Astrocyte (in vitro differentiated cells and primary cell): ENCODE measurements at places on chromosomes 7 and 10. TPM values are rescaled to one million over a fixed set of nuclear protein-coding genes. Genes with fewer than 3 reads are reported as not detected.

- H3K4me3 ChIP-seq: no peak overlapping the region
- no peaks in the 10 kb centered on the region for H3K4me1 ChIP-seq
- H3K27me3 ChIP-seq: no peaks in the 10 kb centered on the region
- no peak overlapping the region for H3K27ac ChIP-seq
- DNase-seq: no peak
- H3K36me3 ChIP-seq: no peaks in the 10 kb centered on the region
Measured at GRCh38 chr7:85164376-85164775, 22.5 kb downstream of the SEMA3D start.

DNA sequence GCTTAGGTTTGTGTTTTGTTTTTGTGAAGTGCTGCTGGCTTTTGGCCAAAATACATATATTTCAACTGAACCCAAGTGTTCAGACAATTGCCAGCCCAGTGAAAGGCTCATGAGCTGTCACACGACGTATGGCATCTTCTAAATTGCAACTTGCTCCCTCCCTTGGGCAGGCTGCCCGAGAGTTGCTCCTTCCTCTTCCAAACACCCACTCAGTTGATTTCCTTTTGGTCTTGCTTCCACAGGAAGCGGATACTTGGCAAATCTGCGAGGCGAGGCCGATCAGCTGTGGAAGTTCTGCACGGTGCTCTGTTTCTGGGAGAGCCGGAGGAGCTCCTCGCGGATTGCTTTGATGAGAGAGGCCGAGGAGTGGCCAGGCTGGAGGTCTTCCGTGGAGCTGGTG, 39.6 kb upstream of the ATP6V0A4 start:
- H3K36me3 ChIP-seq: no peaks in the 10 kb centered on the region
- no peaks in the 10 kb centered on the region for H3K27me3 ChIP-seq
- peaks cover 5% of the 10 kb centered on the region for H3K4me1 ChIP-seq

- H3K4me1 ChIP-seq: no peaks in the 10 kb centered on the region
- H3K27ac ChIP-seq: no peak overlapping the region
- no peaks in the 10 kb centered on the region for H3K27me3 ChIP-seq
- no peak for DNase-seq
- no peaks in the 10 kb centered on the region for H3K36me3 ChIP-seq
Measured at GRCh38 chr7:21719846-21720245, 177.0 kb downstream of the DNAH11 start.

GRCh38 chr7:147759327-147759943, 831.1 kb upstream of the C7orf33 start:
- no peaks in the 10 kb centered on the region for H3K27me3 ChIP-seq
- H3K4me1 ChIP-seq: no peaks in the 10 kb centered on the region
- no peak for DNase-seq
- H3K27ac ChIP-seq: no peak overlapping the region
- H3K4me3 ChIP-seq: no peak overlapping the region

DNA sequence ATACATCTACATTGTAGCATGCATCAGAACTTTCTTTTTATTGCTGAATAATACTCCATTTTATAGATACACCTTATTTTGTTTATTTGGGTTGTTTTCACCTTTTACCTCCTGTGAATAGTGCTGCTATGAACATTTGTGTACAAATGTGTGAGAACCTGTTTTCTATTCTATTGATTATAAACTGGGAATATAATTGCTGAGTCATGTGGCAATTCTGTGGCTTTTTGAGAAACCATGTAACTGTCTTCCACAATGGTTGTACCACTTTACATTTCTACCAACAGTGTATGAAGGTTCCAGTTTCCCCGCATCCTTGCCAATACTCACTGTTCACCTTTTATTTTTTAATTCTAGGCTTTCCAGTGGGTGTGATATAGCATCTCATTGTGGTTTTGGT, 138.6 kb upstream of the MBL2 start:
- H3K36me3 ChIP-seq: no peaks in the 10 kb centered on the region
- no peaks in the 10 kb centered on the region for H3K4me1 ChIP-seq
- no peaks in the 10 kb centered on the region for H3K27me3 ChIP-seq

DNA sequence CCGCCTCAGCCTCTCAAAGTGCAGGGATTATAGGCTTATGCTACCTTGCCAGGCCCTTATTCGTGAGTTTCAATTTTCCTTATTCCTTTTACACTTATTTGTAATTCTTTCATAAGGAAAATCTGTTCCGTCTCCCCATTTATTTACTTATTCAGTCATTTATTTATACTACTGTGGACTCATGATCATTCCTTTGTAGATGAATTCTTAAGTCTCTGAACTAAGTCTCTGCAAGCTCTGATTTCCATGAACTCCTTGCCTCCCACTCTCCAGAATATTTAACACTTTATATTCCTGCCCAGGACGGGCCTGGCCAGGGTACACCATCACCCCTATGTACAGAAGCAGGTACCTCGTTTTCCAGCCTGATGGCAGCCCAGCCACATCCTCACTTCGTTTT, 39.4 kb downstream of the PFKFB3 start:
- H3K4me1 ChIP-seq: peaks cover 15% of the 10 kb centered on the region
- H3K27me3 ChIP-seq: no peaks in the 10 kb centered on the region
- DNase-seq: no peak
- no peak overlapping the region for H3K4me3 ChIP-seq
- H3K36me3 ChIP-seq: no peaks in the 10 kb centered on the region
- no peak overlapping the region for H3K27ac ChIP-seq

- peaks cover 15% of the 10 kb centered on the region for H3K4me1 ChIP-seq
- H3K4me3 ChIP-seq: no peak overlapping the region
- H3K36me3 ChIP-seq: no peaks in the 10 kb centered on the region
- no peaks in the 10 kb centered on the region for H3K27me3 ChIP-seq
- peak; percentile 55 for DNase-seq
- peak overlapping the region; percentile 44 for H3K27ac ChIP-seq
Measured at GRCh38 chr7:68980011-68980410, 618.3 kb upstream of the AUTS2 start.

GRCh38 chr7:142602756-142603155, 146.5 kb upstream of the PRSS1 start:
- no peak overlapping the region for H3K4me3 ChIP-seq
- no peak for DNase-seq
- H3K36me3 ChIP-seq: no peaks in the 10 kb centered on the region
- H3K27me3 ChIP-seq: peaks cover 3% of the 10 kb centered on the region
- no peak overlapping the region for H3K27ac ChIP-seq

- DNase-seq: no peak
- H3K4me1 ChIP-seq: no peaks in the 10 kb centered on the region
- no peaks in the 10 kb centered on the region for H3K27me3 ChIP-seq
- H3K4me3 ChIP-seq: no peak overlapping the region
Measured at GRCh38 chr10:110724937-110725336, 80.8 kb downstream of the RBM20 start.

DNA sequence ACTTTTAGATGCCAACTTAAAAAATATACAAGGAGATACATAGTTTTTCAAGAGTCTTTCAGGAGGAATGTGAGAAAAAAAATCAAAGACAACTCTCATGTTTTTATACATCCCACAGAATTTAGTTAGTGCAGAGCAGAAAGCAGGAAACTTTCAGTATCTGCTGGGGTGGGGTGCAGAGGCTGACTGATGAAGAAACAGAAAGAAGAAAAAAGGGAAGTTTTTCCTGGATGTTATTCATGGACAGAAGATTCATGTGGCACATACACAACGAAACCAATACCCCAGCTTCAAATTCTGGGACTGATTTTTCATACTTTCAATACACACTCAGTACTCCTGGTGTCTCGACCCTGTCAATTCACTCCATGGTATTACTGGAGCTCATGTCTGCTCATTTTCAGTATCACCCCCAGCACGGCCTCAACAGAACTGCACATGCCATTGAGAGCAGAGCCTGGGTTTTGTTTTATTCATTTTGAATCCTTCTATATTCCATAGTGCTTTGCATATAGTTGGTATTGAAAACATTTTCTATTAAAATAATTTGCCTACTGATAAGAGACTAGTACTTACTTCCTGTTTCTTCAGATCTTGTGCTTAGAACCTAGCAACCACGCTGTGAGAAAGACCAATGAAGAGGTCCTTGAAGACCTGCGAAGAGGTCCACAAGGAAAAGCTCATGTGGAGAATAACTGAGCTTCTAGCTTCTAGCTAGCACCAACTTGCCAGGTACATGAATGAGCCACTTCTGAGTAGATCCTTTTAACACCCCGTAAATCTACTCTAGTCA, 49.0 kb downstream of the NDUFB2 start:
- no peaks in the 10 kb centered on the region for H3K4me1 ChIP-seq
- H3K27ac ChIP-seq: no peak overlapping the region
- no peak overlapping the region for H3K4me3 ChIP-seq
- H3K36me3 ChIP-seq: peaks cover 9% of the 10 kb centered on the region
- no peaks in the 10 kb centered on the region for H3K27me3 ChIP-seq

DNA sequence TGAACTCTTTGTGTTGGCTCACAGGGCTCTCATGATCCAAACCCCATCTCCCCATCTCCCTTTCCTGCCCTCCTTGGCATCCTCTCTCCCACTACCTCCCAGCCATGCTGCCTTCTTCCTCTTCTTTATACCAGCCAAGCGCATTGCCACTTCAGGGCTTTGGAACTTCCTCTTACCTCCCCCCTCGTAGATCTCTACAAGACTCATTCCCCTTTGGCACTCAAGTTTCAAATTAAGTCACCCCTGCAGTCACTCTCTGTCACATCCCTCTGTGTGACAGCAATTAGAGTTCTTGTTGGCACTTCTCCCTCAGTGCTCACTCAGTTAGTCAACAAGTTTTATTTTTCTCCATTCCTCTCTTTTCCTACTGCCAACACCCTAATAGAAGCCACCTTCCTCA, 20.8 kb upstream of the NRP1 start:
- no peaks in the 10 kb centered on the region for H3K27me3 ChIP-seq
- H3K4me1 ChIP-seq: peaks cover 7% of the 10 kb centered on the region
- no peaks in the 10 kb centered on the region for H3K36me3 ChIP-seq
- DNase-seq: no peak

DNA sequence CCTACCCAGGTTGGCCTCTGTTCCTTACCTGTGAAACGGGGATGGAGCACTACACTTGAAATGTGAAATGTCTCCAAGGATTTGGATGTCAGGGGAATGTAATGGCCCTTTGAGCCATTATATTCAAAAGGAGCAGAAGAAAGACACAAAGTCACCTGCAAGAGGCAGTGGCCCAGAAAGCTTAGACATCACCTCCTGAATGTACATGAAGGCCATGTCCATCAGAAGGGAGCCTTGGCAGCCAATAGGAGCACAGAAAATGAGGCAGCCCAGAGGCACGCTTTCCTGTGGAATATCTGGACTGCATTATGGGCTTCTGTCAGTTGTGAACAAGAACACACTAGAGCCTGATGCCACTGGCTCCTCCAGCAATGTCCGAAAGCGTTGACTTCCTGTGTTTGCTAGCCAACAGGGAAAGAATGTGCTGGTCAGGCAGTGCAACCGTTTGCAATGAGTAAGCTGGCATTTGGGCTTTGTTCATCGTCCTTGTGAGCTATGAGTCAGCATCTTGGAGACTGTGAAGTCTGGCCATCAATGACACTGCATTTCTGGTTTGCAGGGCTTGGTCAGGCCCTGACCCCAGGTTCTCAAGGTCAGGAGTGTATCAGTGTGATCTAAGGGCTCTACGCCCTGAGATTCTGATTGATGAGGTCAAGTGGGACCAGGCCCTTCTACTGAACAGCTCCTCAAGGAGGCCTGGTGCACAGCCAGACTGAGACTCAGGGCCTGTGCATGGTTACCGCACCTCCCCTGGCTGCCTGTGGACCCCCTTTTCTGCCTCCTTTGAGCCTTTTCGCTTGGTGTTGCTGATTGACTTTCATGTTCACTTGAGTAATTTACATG, 222.4 kb downstream of the RPS24 start:
- H3K36me3 ChIP-seq: no peaks in the 10 kb centered on the region
- peaks cover 19% of the 10 kb centered on the region for H3K4me1 ChIP-seq
- DNase-seq: peak; percentile 98
- no peak overlapping the region for H3K4me3 ChIP-seq

DNA sequence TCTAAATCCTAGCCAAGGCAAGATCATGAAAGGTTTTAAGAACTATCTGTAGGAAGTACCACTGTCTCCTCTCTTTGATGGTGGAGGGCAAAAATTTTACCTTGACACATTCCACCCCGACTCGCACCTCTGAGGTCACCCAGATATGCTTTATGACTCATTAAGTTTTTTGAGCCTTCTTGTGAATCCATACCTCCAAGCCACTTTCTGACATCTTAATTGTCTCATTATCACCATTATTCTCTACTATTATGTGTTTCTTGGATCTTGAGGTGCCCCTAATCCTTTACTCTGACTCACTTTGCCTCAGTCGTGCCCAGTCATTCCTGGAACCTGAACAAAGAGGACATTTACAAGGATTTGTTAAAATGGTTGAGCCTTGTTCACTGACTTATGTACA, 146.6 kb downstream of the RAPGEF5 start:
- DNase-seq: no peak
- H3K27ac ChIP-seq: no peak overlapping the region
- H3K4me3 ChIP-seq: no peak overlapping the region

DNA sequence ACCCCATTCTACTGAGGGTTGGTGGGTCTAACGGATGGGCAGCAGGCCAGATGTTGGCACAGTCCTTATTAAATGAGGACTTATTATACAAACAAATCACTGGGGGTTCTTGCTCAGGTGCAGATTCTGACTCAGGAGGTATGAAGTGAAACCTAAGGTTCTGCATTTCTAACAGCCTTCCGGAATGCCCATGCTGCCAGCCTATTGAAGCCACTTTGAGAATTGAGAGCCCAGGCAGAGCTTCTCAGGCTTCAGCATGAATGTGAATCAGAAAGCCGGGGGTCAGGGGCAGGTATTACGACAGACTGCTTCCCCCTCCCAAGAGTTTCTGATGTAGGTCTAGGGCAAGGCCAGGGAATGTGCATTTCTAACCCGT, 34.1 kb upstream of the NPFFR1 start:
- no peak for DNase-seq
- H3K4me1 ChIP-seq: no peaks in the 10 kb centered on the region
- H3K4me3 ChIP-seq: no peak overlapping the region
- no peak overlapping the region for H3K27ac ChIP-seq
- H3K36me3 ChIP-seq: no peaks in the 10 kb centered on the region

GRCh38 chr10:77898323-77899079, 28.1 kb downstream of the DLG5 start:
- no peaks in the 10 kb centered on the region for H3K36me3 ChIP-seq
- DNase-seq: no peak
- no peaks in the 10 kb centered on the region for H3K27me3 ChIP-seq
- peaks cover 11% of the 10 kb centered on the region for H3K4me1 ChIP-seq
- no peak overlapping the region for H3K4me3 ChIP-seq

Gene AOAH
- not detected in 2 replicates for total RNA-seq

Gene TAS2R41
- not detected in 2 replicates for total RNA-seq

Gene SH2D4B
- 0.07 TPM in 1 of 2 replicates, not detected in the other for total RNA-seq

Gene AMPH
- total RNA-seq: 2.9 and 3.3 TPM in 2 replicates

Gene GRID2IP
- total RNA-seq: 0.07 and 0.09 TPM in 2 replicates

Gene WDR11
- total RNA-seq: 54.5 and 55.8 TPM in 2 replicates

Gene ETV1
- 12.5 and 12.6 TPM in 2 replicates for total RNA-seq

Gene FAM3C
- 61.0 and 71.8 TPM in 2 replicates for total RNA-seq
